ENCODE measurements at places on chromosomes 4 and X. TPM values are rescaled to one million over a fixed set of nuclear protein-coding genes. Genes with fewer than 3 reads are reported as not detected.

- no peak for DNase-seq
- no peaks in the 10 kb centered on the region for H3K27me3 ChIP-seq
- no peak overlapping the region for H3K27ac ChIP-seq
- H3K36me3 ChIP-seq, result no peaks in the 10 kb centered on the region
These were observed 5.6 kb upstream of the THOC2 start for GRCh38 chrX:123738378-123738940.

- no peaks in the 10 kb centered on the region for H3K36me3 ChIP-seq
- H3K27me3 ChIP-seq, result peaks cover 9% of the 10 kb centered on the region
- no peak overlapping the region for H3K4me3 ChIP-seq
- peaks cover 6% of the 10 kb centered on the region for H3K4me1 ChIP-seq
These were observed 45.5 kb downstream of the TMEM144 start for GRCh38 chr4:158255727-158256324.

DNA sequence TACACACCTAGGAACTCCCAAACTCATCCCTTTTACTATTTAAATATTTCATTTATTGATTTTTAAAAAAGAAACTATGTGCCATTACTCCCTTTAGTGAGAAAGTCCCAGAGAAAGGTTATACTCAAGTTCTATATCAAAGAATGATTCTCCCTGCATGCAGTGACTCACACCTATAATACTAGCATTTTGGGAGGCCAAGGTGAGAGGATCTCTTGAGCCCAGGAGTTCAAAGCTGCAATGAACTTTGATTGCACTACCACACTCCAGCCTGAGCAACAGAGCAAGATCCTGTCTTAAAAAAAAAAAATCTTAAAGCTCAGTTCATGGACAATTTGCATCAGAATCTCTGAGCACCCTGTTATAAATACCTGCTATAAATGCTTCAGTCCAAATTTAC, 9.2 kb upstream of the RBPJ start:
- H3K27me3 ChIP-seq, result no peaks in the 10 kb centered on the region
- H3K4me1 ChIP-seq, result peaks cover 26% of the 10 kb centered on the region
- H3K36me3 ChIP-seq, result peaks cover 8% of the 10 kb centered on the region
- peak overlapping the region; percentile 54 for H3K27ac ChIP-seq

GRCh38 chr4:87101543-87102199, 118.7 kb downstream of the KLHL8 start:
- no peak overlapping the region for H3K4me3 ChIP-seq
- H3K36me3 ChIP-seq, result peaks cover 22% of the 10 kb centered on the region
- DNase-seq, result no peak

DNA sequence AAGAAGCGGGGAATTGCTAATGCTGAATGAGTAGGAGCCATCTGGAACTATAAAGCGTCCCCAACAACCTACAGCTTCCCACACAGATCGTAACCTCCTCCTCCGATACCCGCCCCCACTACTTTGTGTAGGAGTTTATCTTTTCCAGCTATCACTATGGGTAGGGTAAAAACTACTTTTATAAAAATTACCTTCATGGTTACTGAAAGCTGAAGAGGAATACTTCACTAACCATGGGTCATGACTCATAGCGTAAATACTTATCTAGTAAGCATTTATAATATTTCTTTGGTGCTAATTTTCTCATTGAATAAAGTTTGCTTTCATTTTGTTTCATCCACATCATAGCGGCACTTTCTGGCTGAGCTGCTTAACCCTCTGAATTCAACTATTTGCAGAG, 79.4 kb upstream of the TNIP3 start:
- peak overlapping the region; percentile 76 for H3K27ac ChIP-seq
- H3K27me3 ChIP-seq, result peaks cover 3% of the 10 kb centered on the region
- H3K36me3 ChIP-seq, result no peaks in the 10 kb centered on the region
- DNase-seq, result peak; percentile 49
- peak overlapping the region; percentile 46 for H3K4me3 ChIP-seq

DNA sequence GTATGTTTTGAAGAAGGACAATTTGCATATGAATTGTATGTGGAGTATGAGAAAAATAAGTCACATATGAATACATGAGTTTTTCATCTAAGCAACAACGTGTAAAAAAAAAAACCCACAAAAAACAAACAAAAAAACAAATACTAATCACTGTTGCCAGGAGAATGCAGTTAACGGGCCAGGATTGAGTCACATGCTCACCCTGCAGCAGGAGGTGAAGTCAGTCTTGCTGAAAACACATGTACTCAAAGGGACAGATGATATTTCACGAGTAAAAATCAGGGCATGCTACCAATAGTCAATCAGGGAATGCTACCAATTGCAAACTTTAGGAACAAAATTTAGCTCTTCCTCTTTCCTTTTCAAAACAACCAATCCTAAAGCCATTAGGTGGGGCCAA, 10.4 kb upstream of the DCLK2 start:
- H3K4me3 ChIP-seq, result no peak overlapping the region
- H3K36me3 ChIP-seq, result no peaks in the 10 kb centered on the region
- no peaks in the 10 kb centered on the region for H3K4me1 ChIP-seq
- H3K27me3 ChIP-seq, result peaks cover 24% of the 10 kb centered on the region

GRCh38 chrX:11103006-11103405, 8.1 kb upstream of the HCCS start:
- H3K36me3 ChIP-seq, result no peaks in the 10 kb centered on the region
- H3K27me3 ChIP-seq, result no peaks in the 10 kb centered on the region
- H3K4me3 ChIP-seq, result no peak overlapping the region
- H3K27ac ChIP-seq, result peak overlapping the region; percentile 56
- H3K4me1 ChIP-seq, result peaks cover 6% of the 10 kb centered on the region

- no peaks in the 10 kb centered on the region for H3K27me3 ChIP-seq
- no peaks in the 10 kb centered on the region for H3K36me3 ChIP-seq
- no peak overlapping the region for H3K27ac ChIP-seq
- H3K4me1 ChIP-seq, result peaks cover 2% of the 10 kb centered on the region
- DNase-seq, result peak; percentile 58
- no peak overlapping the region for H3K4me3 ChIP-seq
These were observed 4.3 kb upstream of the HAUS7 start for GRCh38 chrX:153474718-153475117.

Gene PAK3
- total RNA-seq, result 1.3 TPM

GRCh38 chr4:11732155-11732554, 303.5 kb upstream of the HS3ST1 start:
- no peak overlapping the region for H3K4me3 ChIP-seq
- H3K36me3 ChIP-seq, result no peaks in the 10 kb centered on the region
- H3K27me3 ChIP-seq, result peaks cover 2% of the 10 kb centered on the region
- H3K4me1 ChIP-seq, result no peaks in the 10 kb centered on the region

- H3K27ac ChIP-seq, result no peak overlapping the region
- peaks cover 38% of the 10 kb centered on the region for H3K4me1 ChIP-seq
- H3K4me3 ChIP-seq, result no peak overlapping the region
- DNase-seq, result no peak
- H3K27me3 ChIP-seq, result no peaks in the 10 kb centered on the region
These were observed 249.6 kb downstream of the OPHN1 start for GRCh38 chrX:68183612-68184214.

Gene STATH
- not detected for total RNA-seq

Measured in activated CD4-positive, alpha-beta memory T cell treated with anti-CD3 and anti-CD28 coated beads for 36 hours (primary cell).